Stimulated activated naive CD4-positive, alpha-beta T cell treated with Interleukin-2 at 50 U/mL for 16 hours (primary cell): ENCODE measurements at places on chromosomes 12 and 14.

DNA sequence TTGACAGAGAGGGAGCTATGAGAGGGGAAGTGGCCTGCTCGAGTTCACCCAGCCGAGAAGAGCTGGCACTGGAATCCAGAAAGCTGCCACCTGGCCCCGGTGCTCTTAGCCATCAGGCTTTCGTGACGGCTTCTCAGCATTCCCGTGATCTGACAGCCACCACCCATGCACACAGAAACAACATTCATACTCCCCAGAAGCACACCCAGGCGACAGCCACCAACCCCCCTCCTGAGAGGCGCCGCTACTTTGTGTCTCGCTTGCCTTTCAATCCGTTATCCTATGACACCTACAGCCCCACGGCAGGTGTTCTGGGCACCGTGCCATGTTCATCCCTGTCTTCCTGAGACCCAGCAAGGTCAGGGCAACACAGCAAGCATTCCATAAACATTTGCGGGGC is 31.4 kb downstream of the PSMC1 start:
- no peak for DNase-seq

GRCh38 chr14:100440758-100441203 is 117.6 kb downstream of the SLC25A47 start:
- no peak for DNase-seq

GRCh38 chr12:31105668-31106067 is 32.0 kb downstream of the DDX11 start:
- DNase-seq: no peak

GRCh38 chr12:6559500-6559899 is 3.7 kb upstream of the IFFO1 start:
- no peak for DNase-seq

DNA sequence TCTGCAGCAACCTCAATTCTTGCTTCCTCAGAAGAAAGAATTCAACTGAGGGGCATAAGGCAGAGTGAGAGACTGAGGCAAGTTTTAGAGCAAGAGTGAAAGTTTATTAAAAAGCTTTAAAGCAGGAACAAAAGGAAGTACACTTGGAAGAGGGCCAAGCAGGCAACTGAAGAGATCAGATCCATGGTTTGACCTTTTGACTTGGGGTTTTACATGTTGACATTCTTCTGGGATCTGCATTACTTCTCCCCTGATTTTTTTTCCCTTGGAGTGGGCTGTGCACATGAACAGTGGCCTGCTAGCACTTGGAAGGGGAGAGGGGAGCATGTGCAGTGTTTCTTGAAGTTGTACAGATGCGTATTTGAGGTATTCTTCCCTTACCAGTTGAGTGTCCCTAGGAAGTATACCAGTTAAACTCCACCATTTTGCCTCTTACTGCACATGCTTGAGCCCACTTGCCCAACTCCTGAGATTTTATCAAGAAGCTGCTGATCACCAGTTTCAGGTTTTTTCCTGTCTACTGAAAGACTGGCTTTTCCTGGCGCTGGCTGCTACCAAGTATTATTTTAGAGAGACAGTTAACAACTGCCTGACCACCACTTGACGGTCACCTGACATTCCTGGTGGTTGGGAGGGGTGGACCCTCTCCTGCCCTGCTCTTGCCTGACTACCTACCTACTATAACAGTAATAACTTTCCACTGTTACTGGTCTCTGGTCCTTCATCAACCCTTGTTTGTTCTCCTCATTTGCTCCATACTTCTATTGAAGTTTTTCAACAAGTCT is 26.0 kb upstream of the TMTC2 start:
- no peak for DNase-seq

GRCh38 chr12:3455312-3455711 is 35.7 kb upstream of the PRMT8 start:
- DNase-seq: no peak

GRCh38 chr12:93901739-93902138 is 224.6 kb downstream of the CRADD start:
- DNase-seq: no peak

GRCh38 chr12:12069821-12070548 is 754 bp upstream of the BCL2L14 start:
- DNase-seq: no peak

DNA sequence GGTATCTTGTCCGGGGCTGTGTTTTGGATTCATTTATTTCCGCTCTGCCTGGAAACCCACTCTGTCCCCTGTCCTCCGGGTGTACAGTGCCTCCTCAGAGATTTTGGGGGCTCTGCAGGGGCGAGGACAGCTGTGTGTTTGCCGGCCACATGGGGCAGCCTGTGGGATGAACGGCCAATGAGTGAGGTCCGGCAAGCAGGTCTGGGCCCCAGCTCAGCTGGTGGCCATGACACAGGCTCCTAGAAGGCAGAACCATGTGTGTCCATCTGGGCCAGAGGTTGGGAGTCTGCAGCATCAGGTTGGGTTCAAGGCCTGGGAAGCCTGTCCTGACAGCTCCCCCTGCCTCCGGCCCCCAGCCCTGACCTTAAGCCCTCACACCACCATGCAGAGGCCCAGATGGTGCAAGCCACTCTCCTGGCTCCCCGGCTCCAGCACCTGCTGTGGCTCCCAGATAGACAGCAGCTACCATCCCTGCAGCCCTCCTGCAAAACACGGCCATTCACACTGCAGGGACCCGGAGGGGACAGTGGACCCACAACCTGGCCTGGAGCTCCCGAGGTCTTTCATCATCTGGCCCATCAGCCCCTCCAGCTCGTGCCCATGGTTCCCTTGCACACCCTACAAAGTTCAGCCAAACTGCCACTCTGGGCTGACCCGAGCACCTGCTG is 220.1 kb upstream of the C14orf180 start:
- no peak for DNase-seq

GRCh38 chr14:93112891-93113677 is 2.6 kb downstream of the ITPK1 start:
- DNase-seq: peak; percentile 70

DNA sequence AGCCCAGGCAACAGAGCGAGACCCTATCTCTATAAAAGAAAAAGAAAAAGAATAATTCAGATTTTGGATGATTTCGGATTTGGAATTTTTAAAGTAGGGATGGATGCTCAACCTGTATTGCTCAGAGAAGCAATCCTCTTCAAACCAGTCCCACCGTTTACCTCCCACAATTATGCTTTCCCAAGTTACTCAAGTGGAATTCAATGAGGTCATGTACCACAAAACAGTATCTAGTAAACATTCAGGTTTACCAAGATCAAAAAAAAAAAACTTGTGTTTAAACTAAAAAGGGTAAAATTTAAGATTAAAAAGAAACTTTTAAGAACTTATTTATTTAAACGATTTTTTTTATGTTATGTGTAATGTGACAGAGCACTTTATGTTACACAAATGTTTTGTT is 2.5 kb downstream of the KDM5A start:
- DNase-seq: no peak

DNA sequence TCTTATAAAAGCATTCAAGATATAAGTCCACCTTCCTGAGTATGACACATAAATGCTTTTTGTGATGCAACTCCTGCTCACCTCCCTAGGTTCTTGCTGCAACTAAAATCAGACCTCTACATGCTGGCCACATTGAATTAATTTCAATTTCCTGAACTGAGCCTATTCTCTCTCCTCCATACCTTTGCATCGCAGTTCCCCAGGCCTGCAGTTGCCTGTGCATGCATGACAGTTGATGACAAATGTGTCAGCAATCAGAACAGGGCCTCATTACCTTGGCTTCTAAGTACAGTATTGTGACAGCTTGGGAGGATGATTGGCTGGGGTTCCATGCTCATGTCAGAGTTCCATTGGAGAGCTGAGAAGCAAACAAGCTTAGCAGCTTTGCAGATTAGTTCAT is 3.9 kb upstream of the TM7SF3 start:
- DNase-seq: no peak

GRCh38 chr12:91846466-91847055 is 299.1 kb downstream of the BTG1 start:
- no peak for DNase-seq

- DNase-seq: peak; percentile 83
These were observed 12.4 kb downstream of the FAM181A start for GRCh38 chr14:93939304-93940229.

- no peak for DNase-seq
These were observed 173.6 kb upstream of the ALG10B start for GRCh38 chr12:38142974-38143373.

- DNase-seq: no peak
These were observed 20.8 kb downstream of the RAB35 start for GRCh38 chr12:120095736-120096135.

DNA sequence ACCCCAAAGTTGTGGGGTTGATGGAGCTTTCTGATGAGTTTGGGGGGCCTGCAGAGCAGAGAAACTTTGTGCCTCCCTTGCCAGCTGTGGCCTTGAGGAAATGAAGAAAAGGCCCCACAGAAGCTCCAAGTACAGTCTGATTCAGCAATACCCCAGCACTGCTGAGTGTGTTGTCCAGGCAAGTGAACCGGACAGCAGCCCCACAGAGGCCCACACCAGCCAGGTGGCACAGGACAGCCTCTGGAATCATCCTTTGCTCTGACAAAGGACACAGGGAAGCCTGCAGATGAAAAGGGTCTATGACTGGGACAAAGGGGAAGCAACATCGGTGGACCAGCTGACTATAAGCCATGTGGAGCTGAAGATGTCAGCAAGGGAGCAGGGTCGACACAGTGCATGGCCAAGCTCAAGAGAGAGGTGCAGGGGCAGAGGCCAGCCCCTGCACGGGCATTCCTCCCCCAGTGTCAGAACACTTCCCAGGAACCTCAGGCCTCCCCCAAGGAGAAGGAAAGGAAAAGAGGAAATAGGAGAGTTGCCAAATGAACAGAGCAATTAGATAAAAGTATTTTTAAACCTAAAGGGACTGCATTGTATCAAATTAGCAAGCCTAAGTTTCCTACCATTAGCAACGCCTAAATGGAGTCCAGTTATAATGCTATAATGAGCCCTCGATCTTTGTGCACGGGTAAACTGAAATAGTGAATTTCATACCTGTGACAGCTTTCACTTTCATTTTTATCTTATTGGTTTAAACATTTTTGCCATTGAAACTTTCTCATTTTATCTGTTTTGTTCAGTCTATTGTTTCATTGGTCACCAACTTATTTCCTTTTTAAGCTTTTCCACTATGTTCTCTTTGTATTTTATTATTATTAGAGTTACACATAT is 46.3 kb upstream of the PTGDR start:
- DNase-seq: no peak

GRCh38 chr14:92328664-92329255 is 5.8 kb downstream of the SLC24A4 start:
- no peak for DNase-seq

DNA sequence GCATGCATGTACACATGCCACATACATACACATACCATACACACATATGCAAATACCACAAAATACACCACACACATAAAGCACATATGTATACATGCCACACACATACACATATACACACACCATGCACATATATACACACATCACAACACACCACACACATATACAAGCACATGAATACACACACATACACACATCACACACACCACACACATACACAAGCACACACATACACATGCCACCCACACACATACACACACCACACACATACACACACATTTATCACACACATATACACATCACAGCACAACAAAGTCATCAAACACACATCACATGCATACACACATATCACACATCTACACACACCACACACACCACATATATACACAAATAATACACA is 1108.5 kb downstream of the GALC start:
- no peak for DNase-seq

GRCh38 chr12:1691123-1692007 is 495 bp downstream of the ADIPOR2 start:
- DNase-seq: peak; percentile 39

GRCh38 chr14:59228421-59228820 is 40.0 kb downstream of the DAAM1 start:
- no peak for DNase-seq

DNA sequence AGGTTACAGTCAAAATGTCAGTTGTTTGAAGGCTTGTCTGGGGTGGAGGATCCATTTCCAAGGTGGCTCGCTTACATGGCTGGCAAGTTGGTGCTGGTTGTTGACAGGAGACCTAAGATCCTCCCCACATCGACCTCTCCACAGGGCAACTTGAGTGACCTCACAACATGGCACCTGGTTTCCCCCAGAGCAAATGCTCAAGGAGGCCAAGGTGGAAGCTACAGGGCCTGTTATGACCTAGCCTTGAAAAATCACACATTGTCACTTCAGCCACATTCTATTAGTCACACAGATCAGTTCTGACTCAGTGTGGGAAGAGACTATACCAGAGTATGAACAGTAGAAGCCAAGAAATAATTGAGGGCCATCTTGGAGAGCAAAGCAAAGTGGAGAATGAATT is 11.3 kb upstream of the GNG2 start:
- DNase-seq: peak; percentile 39

GRCh38 chr12:89448951-89449371 is 75.6 kb downstream of the GALNT4 start:
- no peak for DNase-seq

DNA sequence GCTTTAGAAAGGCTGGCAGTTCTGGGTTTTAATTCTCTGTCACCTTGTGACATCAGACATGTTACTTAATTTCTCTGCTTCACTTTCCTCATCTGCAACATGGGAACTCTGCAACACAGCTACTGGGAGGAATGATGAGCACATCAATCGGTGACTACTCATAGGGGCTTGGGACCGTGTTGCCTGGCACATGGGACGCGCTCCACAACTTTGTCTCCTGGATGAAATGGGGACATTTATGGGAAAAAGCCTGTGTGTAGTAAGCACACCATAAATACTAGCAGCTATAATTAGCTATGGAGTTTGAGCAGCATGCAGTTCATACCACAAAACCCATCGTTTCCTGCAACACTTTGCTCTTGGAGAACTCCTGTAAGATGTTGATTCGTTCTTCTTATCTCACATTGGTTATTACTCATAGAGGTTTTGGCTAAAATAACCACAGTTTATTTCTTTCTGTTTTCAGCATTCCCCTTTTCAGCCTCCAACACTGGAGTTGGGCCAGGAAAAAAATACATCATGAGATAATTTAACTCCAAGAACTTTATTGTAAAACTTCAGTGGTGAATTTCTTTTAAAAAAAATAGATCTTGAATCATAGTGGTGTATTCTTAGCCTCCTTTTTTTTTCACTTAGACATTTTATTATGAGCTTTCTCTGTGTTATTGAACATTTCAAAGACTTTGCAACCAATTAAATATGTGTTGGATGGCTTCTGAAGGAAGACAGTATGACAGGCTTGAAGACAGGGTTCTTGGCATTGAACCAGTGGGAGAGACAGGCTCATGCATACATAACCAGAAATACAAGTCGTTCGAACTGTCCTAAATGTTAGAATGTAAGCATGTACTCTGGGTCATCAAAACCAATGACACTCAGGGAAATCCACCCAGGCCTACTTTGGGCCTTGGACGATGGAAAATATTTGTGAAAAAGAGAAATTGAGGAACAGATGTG is 72.7 kb downstream of the RIN3 start:
- DNase-seq: no peak

DNA sequence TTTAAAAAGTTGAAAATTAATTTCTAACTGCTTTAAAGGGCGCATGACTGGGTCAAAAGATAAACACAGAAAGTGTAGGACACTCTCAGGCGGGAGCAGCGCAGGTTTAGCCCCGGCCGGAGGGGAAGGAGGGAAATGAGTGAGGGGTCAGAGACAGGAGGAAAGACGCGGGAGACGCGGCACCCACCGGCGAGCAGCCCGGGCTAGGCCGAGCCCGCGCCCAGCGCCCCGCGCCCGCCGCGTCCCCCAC is 591 bp downstream of the GXYLT1 start:
- no peak for DNase-seq
